ENCODE measurements at places on chromosomes 11 and 22.

GRCh38 chr11:111944651-111945051 lies 7.5 kb downstream of the DIXDC1 start:
- no peak for DNase-seq

DNA sequence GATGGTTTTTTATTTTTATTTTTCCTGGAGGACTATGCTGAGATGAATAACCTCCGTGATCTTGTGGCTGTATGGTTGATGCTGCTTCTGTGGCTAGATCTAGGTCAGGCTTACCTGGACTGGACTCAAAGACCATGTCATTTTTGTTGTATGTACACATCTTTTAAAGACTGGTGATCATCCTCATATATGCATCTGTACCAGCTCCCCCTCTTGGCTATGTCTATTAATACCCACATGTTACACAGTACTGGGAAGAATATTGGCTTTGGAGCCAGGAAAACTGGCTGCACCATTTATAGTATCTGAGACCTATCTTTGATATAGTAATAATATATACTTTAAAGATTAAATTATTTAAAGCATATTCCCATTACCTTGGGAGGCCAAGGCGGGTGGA lies 18.4 kb upstream of the PITPNB start:
- no peak for DNase-seq

- no peak for DNase-seq
Observed at GRCh38 chr11:109480251-109480650, 58.3 kb downstream of the C11orf87 start.

GRCh38 chr22:17655289-17655688 lies 16.7 kb downstream of the BCL2L13 start:
- DNase-seq: no peak

- no peak for DNase-seq
Observed at GRCh38 chr11:101187748-101188147, 58.1 kb upstream of the PGR start.

DNA sequence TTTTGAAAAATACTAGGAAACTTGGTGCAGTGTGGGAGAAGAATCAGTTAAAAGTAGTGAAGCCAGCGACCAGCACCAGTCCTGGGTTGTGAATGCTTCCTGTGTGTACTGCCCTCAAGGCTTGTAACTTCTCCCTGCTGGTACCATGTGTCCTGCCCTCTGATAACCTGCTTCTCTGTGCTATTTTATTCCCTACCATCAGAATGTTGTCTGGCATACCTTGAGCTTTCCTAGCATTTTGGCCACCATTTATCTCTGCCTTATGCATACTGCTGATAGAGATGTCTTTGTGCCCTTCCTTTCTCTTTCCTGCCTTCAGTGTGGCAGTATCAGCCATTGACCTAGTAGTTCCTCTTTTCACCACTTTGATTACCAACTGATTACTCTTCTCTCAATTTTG lies 2.0 kb downstream of the GTF2H1 start:
- DNase-seq: no peak

DNA sequence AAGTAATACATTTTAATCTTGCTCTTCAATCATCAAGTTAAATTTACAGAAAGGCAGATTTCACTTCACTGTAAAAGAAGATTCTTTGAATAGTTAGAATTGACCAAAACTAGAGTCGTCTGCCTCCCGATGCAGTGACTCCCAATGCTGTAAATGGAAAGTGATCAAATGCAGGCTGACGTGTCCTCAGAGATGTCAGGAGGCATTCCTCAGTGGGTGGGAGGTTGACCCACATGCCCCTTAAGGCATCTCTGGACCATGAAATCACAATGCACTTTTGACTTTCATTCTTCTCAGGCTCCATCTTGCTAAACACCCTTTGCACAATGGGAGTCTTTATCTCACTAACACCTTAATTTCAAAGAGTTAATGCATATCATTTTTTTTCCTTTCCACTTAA lies 19.0 kb upstream of the CECR2 start:
- DNase-seq: no peak

GRCh38 chr11:120338107-120338933 lies 2.1 kb downstream of the ARHGEF12 start:
- no peak for DNase-seq

DNA sequence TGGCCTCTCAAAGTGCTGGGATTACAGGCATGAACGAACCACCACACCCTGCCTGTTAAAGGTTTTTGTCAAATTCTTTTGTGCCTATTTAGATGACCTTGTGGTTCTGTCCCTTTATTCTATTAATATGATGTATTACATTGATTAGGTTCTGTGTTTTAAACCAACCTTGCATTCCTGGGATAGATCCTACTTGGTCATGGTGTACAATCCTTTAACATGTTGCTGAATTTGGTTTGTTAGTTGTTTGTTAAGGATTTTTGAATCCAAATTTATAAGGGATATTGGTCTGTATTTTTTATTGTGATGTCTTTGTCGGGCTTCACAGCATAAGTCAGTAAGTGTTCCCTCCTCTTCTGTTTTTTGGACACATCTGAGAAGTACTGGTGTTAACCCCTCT lies 29.0 kb upstream of the CLDN5 start:
- DNase-seq: no peak

- no peak for DNase-seq
Observed at GRCh38 chr11:112227471-112227870, 1.2 kb downstream of the PTS start.

DNA sequence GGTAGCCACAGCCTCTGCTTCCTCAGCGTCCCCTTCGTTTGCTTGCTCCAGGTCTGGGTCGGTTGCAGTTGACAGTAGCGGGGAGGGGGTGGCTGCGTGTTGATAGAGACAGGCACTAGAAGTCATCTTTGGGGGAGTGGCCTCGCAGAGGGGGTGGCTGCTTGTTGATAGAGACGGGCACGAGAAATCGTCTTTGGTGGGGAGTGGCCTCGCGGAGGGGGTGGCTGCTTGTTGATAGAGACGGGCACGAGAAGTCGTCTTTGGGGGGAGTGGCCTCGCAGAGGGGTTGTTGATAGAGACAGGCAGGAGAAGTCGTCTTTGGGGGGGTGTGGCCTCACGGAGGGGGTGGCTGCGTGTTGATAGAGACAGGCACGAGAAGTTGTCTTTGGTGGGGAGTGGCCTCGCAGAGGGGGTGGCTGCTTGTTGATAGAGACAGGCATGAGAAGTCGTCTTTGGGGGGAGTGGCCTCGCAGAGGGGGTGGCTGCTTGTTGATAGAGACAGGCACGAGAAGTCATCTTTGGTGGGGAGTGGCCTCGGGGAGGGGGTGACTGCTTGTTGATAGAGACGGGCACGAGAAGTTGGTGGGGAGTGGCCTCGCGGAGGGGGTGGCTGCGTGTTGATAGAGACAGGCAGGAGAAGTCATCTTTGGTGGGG lies 328.3 kb downstream of the TBC1D22A start:
- DNase-seq: no peak

DNA sequence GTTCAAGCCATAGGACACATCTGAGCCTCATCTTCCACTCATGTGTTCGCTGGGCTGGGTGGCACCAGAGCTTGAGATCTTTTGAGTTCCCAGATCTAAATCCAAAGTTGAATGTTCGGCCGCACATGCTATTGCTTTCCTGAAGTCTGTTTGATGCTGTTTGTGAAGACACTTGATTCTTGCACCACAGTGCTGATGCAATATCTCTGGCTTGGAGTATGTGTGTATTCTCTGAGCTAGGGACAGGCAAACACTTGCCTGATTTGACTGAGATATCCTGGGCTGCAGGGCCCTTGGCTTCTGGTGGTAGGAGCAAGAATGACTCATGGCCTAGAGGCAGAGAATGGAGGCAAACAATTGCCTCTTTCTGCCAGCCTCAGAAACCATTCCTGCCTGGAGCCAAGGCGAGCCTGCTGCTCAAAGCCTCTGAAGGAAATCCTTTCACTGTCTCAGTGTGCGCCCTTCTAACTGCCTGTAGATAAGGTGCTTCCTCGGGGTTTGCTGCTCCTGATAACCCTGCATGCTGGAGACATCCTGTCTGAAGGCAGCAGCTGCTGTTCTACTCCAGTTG lies 73.0 kb downstream of the CYB5R2 start:
- no peak for DNase-seq

DNA sequence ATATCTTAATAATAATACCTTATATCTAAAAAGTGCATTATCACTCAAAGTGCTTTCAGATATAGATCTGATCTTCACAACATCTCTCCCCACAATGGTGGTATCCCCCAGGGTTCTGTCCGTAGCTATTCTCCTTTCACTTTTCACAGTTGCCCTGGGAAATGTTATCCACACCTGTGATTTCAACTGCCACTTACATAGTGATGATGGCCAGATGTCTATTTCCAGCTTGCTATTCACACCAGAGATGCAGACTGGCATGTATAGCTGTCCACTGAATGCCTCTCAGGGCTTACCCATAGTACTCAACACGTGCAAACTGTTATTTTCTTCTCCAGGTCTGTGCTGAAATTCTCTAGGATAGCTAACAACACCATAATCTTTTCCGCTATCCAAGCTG lies 724.7 kb downstream of the DLG2 start:
- no peak for DNase-seq

DNA sequence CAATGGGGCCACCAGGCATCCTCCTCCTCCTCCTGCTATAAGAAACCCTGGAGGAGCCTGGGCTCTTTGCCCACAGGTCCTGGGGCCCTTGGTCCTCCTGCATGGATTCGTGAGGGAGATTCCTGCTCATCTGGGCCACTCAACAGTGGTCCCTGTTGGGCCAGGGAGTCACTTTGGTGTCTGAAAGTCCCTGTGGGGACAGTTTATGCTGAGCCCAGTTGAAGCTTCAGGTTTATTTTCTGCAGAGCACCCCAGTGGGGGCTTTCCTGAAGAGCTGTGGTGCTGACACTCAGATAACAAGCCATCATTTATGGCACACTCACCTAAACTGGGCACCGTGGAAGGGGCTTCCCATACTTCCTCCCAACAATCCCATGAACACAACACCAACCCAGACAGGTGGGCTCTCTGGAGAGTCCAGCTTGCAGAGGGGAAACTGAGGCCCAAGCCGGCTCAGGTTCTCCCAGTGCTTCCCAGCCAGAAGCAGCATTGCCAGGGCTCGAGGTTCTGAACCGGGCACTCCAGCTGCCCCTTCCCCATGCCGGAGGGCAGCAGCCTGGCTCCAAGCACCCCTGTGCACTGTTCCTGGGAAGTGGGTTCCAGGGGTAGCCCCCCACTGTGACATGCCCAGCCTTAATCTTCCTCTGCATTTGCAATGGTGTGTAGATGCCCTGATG lies 91.3 kb downstream of the MYEOV start:
- DNase-seq: no peak

- DNase-seq: peak; percentile 79
Observed at GRCh38 chr11:46537537-46538295, 56.1 kb downstream of the AMBRA1 start.

GRCh38 chr11:114307524-114308203 lies 11.5 kb downstream of the NNMT start:
- DNase-seq: no peak

- peak; percentile 8 for DNase-seq
Observed at GRCh38 chr11:107293677-107294344, 163.8 kb downstream of the CWF19L2 start.

- no peak for DNase-seq
Observed at GRCh38 chr22:19884161-19884953, 29.7 kb upstream of the GNB1L start.

DNA sequence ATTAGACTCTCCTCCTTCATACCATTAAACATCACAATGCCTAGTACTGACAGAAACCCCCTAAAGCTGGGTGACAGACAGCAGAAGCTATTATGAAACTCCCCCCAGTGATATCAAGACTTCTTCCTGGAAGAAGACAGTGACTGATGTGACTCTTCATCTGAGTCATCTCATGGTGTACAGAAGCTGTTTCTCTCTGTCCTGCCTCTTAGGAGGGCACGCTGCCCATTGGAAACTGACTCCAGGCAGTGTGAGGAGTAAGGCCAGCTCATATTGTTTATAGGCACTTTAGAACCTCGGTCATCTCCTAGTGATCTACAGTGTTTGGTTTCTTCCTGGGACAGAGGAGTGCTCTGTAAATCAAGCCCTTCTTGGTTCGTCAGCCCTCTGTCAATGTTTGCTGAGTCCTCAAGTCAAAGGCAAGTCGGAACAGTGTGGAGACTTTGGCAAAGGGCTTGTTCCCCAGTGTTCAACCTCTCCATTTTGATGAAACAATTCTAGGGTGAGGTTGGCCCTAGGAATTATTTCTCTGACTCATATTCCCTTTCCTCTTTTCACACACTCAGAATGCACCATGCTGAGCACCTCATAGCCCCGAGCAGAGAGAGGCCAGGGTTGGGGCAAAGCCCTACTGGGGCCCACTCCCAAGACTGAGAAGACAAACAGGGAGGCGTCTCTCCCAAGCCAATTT lies 172.5 kb upstream of the TMEM45B start:
- no peak for DNase-seq

- no peak for DNase-seq
Observed at GRCh38 chr22:45515676-45516075, 13.0 kb downstream of the FBLN1 start.

DNA sequence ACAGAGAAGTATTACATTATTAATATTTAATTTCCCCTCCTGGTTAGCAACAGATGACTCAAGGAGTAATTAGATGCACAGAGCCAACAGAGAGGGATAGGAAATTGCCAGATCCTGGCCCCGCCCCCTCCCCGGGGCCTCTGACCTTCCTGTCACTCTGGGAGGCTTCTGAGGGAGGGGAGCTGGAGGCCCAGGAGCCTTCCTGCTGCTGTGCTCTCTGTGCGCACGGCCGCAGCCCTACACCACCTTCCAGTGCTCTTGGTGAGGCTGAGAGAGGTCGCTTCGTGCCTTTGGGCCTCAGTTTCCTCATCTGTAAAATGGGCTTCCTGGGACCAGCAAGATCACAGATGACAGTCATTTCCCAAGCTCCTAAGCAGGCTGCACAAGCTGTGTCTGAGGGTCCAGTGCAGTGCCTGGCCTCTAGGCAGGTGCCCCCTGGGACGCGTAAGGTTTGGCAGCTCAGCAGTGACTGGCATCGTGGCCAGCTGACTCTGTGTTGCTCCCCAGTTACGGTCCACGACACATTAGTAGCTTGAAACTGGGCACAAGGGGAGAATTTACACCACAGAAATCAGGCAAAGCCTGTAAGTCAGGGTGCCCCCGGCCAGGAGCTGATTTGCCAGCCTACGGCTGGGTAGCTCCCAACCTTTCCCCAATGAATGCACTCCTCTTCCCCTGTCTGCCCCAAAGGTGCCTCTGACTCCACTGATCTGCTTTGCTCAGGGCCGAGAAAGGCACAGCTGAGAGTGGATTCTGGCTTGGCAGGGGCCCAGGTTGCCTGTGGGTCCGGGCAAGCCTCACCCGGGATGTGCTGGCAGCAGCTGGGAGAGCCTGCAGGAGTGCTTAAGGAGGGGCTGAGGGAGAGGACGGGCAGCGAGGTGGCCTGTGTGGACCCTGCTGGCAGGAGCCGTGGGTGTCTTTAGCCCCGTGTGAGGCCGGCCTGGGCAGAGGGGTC lies 2.3 kb downstream of the ADORA2A start:
- peak; percentile 3 for DNase-seq

DNA sequence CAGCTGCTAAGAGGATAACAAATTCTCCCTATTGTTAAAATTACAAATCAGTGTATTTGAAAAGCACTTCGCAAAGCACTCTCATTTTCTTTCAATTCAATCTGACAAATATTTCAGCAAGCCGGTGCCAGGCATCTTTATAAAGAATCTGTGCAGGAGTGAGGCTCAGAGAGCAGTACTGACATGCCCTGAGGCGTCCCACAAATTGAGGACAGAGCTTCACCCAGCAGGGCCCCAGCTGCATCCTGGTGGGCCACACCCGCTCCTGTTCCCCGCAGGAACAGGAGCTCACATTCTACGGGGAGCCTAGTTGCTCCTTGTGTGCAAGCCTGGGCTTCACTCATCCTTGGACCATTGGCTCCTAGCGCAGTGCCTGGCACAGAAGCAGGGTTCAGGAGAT lies 60.9 kb upstream of the EIF3D start:
- DNase-seq: no peak

Measured in NCI-H1105 (cell line).